ENCODE measurements at places on chromosomes 5 and 9. TPM values are rescaled to one million over a fixed set of nuclear protein-coding genes. Genes with fewer than 3 reads are reported as not detected.

DNA sequence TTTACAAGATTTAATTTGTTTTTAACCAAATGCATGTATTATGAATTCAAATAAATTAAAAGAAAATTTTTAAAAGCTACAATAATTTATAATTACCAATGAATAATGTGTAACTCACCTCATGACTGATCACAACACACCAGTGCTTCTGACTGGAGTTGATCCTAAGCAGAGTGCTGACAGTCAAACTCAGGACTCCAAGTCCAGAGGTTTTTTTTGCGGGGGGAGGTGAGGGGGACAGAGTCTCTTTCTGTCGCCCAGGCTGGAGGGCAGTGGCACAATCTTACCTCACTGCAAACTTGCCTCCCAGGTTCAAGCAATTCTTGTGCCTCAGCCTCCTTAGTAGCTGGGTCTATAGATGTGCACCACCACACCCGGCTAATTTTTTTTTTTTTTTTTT is 71.0 kb upstream of the MELK start:
- no peaks in the 10 kb centered on the region for H3K27me3 ChIP-seq
- DNase-seq, result no peak
- H3K27ac ChIP-seq, result no peak overlapping the region
- H3K4me3 ChIP-seq, result no peak overlapping the region
- no peaks in the 10 kb centered on the region for H3K4me1 ChIP-seq

CHSY3 gene
- 18.1 TPM for polyA plus RNA-seq

UNC5A gene
- 1.1 TPM for polyA plus RNA-seq

GRCh38 chr5:115072266-115073064 is 97.2 kb downstream of the TRIM36 start:
- no peak overlapping the region for H3K27ac ChIP-seq
- DNase-seq, result no peak
- H3K27me3 ChIP-seq, result no peaks in the 10 kb centered on the region
- H3K4me3 ChIP-seq, result no peak overlapping the region

GRCh38 chr5:142012186-142012785 is 541 bp downstream of the GNPDA1 start:
- peak overlapping the region; percentile 81 for H3K27ac ChIP-seq
- DNase-seq, result peak; percentile 48
- no peaks in the 10 kb centered on the region for H3K27me3 ChIP-seq
- peak overlapping the region; percentile 73 for H3K4me3 ChIP-seq

LAMC3 gene
- polyA plus RNA-seq, result 43.4 TPM

DNA sequence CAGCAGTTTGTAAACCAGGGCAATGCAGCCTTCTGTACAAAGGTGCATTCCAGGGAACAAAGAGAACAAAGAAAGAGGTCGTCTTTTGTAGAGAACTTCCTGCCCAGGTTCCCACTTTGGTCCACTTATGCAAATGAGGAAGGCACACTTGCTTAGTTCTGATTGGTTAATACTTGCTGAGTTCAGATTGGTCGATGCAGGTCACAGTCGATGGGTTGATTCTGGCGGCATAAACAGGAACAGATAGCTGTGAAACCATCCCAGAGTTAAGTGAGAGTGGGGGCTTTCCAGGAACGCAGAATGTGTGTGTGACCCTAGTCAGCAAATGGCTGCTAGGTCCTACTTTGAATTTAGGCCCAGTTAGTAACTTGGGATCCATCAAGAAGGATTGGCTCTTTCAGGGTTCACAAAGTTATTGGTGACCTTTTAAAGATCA is 1.8 kb upstream of the ADAMTS13 start:
- peaks cover 13% of the 10 kb centered on the region for H3K4me1 ChIP-seq
- DNase-seq, result no peak
- H3K27me3 ChIP-seq, result no peaks in the 10 kb centered on the region
- H3K27ac ChIP-seq, result no peak overlapping the region
- no peak overlapping the region for H3K4me3 ChIP-seq

PCDHB13 gene
- 1.1 TPM for polyA plus RNA-seq

DNA sequence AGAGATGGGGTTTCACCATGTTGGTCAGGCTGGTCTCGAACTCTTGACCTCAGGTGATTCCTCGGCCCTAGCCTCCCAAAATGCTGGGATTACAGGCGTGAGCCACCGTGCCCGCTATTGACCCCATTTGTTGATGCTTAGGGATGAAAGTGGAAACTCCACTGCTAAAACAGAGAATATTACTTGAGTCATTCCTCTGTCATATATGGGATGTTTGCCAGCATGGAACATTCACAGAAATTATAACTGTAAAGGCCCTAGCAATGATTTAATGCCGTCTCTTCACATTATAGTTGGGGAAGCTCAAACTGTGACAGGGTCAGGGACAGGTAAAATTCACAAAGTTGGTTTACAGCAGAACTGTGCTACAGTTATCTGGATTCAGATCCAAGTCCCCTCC is 94.5 kb downstream of the TMC1 start:
- H3K4me3 ChIP-seq, result no peak overlapping the region
- no peaks in the 10 kb centered on the region for H3K4me1 ChIP-seq
- H3K27me3 ChIP-seq, result no peaks in the 10 kb centered on the region

LCN2 gene
- polyA plus RNA-seq, result 12.8 TPM

DNA sequence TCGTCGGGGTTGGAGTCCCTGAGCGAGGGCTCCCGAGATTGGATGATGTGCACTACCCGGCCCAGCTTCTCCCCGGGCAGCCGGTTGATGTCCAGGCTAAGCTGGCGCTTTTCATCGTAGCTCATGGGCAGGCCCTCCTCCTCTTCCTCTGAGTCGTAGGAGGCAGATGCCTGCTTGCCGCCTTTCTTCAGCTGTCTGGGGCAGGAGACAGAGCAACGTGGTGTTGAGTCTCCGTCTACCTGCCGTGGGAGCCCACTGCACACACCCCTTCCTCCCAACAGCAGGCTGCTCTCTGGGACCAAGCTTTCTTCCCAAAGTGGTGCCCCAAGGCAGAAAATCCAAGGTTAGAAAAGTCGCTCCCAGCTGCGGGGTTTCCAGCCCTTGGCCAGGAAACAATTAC is 10.8 kb downstream of the BRD3OS start:
- no peaks in the 10 kb centered on the region for H3K36me3 ChIP-seq
- no peaks in the 10 kb centered on the region for H3K4me1 ChIP-seq
- DNase-seq, result no peak
- no peaks in the 10 kb centered on the region for H3K27me3 ChIP-seq
- H3K4me3 ChIP-seq, result no peak overlapping the region

GRCh38 chr5:80865551-80865950 is 94.6 kb upstream of the RASGRF2 start:
- H3K27ac ChIP-seq, result no peak overlapping the region
- DNase-seq, result no peak
- H3K36me3 ChIP-seq, result no peaks in the 10 kb centered on the region
- no peak overlapping the region for H3K4me3 ChIP-seq
- no peaks in the 10 kb centered on the region for H3K27me3 ChIP-seq

DNA sequence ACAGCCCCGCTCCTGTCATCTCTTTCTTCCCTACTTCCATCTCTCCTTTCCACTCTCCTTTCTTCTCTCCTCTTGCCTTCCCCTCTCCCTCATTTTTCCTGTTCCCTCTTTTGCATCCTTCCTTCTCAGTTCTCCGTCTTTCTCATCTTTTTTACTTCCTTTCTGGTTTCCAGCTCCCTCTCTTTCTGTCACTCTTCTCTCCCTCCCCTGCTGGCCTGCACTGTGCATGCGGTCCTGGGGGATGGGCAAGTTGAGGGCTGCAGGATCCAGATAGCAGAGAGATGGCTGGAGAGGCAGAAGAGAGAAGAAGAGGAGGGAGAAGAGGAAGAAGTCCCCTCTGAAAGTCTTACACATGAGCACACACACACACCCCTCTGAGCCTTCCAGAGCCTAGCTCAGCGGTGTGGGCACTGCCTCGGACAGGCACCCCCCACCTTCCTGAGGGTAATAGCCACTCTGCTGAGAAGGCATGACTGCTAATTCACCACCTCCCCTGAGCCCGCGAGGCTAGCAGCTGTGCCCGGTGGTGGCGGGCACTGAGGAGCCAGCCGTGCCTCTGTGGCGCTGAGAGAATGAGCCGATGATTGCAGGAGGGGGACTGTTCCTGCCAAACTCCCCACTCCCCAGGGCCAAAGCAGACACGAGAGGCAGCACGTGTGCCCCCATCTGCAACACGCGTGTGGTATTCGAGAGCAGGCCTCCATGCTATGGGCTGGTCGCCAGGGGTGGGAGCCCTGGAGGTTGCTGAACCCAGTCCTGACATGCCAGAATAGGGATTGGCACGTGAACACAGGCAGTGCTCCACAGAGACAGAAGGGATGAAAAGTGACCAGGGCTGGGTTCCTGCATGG is 3.7 kb upstream of the CAMK2A start:
- peaks cover 11% of the 10 kb centered on the region for H3K4me1 ChIP-seq
- H3K27me3 ChIP-seq, result no peaks in the 10 kb centered on the region
- H3K4me3 ChIP-seq, result no peak overlapping the region
- no peak for DNase-seq

- H3K4me3 ChIP-seq, result no peak overlapping the region
- no peaks in the 10 kb centered on the region for H3K4me1 ChIP-seq
- DNase-seq, result no peak
- H3K27me3 ChIP-seq, result no peaks in the 10 kb centered on the region
These were observed 91.7 kb upstream of the ADAMTSL1 start for GRCh38 chr9:18382243-18382642.

- DNase-seq, result peak; percentile 79
- H3K27me3 ChIP-seq, result no peaks in the 10 kb centered on the region
- peaks cover 15% of the 10 kb centered on the region for H3K4me1 ChIP-seq
- H3K27ac ChIP-seq, result peak within 1 kb of the TSS; percentile 96
These were observed at the start of gene ZNF462 for GRCh38 chr9:106862821-106863720. Gene ZNF462 (plus strand): TSS chr9:106863166. CDS start chr9:106923384, 60,218 bp downstream.

- no peaks in the 10 kb centered on the region for H3K36me3 ChIP-seq
- no peak overlapping the region for H3K4me3 ChIP-seq
- no peaks in the 10 kb centered on the region for H3K4me1 ChIP-seq
- no peaks in the 10 kb centered on the region for H3K27me3 ChIP-seq
These were observed 160.5 kb downstream of the DOCK2 start for GRCh38 chr5:169797577-169797976.

DNA sequence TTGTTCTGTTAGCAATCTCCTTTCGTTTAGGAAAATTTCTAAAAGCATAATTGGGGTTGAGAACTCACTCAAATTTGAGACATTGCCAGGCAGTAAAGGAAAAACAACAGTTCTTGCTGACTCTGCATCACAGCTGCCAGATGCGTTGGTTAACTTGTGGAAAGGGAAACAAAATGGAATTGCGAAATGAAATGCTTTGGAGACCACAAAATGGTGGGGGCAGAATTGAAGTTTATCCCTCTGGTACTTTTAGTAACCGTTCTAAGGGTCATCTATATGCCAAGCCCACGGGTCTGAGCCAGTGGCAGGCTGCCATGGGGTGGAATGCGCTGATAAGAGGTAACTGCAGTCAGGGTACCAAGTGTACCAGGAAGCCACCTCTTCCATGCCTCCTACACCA is 28.6 kb upstream of the SELENOP start:
- H3K27ac ChIP-seq, result peak overlapping the region; percentile 77
- DNase-seq, result peak; percentile 66
- no peaks in the 10 kb centered on the region for H3K36me3 ChIP-seq
- H3K4me1 ChIP-seq, result peaks cover 28% of the 10 kb centered on the region

ZDHHC11 gene
- polyA plus RNA-seq, result 8.5 TPM

- H3K36me3 ChIP-seq, result no peaks in the 10 kb centered on the region
- no peak overlapping the region for H3K4me3 ChIP-seq
- no peaks in the 10 kb centered on the region for H3K4me1 ChIP-seq
- H3K27me3 ChIP-seq, result no peaks in the 10 kb centered on the region
- no peak for DNase-seq
These were observed 43.3 kb upstream of the SLCO6A1 start for GRCh38 chr5:102542057-102542456.

ACTL7B gene
- not detected for polyA plus RNA-seq

DNA sequence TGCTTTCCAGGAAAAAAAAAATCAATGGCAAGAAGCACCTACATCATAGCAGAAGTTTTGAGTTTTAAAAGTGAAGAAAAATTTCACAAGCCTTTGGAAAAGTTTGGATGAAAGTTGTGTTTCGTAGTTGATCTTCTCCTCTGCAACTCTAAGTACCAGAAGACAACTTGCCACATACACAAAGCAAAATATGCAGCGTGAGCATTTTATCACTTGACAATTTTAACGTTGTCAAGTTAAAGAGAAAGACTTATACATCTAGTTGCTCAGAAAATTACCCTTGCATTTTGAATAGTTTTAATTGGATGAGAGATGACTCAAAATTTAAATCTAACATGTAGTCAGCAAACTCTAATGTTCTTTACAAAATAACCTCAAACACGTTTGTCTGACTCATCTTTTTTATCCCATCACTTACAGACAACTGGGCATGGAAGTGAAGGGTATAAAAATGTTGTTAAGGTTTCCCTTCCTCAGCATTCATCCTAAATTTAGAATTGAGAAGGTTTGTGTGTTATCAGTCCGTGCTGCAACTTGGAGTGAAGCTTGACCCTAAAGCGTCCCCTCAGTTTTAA is 213.4 kb downstream of the MARCHF11 start:
- no peaks in the 10 kb centered on the region for H3K36me3 ChIP-seq
- H3K4me1 ChIP-seq, result peaks cover 4% of the 10 kb centered on the region
- no peak overlapping the region for H3K4me3 ChIP-seq
- H3K27ac ChIP-seq, result no peak overlapping the region
- no peak for DNase-seq
- H3K27me3 ChIP-seq, result no peaks in the 10 kb centered on the region

DNA sequence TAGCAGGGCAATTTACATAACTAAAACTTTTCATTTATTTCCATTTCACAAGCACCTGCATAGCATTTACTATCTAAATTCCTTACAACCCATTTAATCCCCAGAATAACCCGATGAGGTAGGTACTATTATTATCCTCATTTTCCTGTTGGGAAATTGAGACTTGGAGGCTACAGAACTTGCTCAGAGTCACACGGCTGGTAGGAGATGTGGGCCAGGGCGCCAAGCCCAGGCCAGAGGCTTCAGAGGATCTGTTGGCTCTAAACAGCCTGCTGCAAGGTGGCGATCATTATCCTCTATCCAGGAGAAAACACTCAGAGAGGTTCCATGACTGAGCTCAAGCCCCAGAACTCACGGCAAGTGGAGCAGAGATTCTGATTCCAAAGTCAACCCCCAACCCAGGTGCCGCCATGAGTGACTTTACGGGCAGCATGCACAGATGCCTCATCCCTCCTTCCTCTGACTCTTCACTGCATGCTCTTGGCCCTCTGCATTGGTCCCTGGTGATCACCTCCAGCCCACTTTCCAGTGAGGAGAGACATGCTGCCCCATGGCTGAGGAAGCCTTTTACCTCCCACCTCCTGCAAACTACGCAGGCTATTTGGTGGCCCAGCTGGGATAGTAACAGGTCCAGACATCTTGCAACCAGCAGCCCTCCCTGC is 168.4 kb upstream of the FSTL4 start:
- no peak overlapping the region for H3K4me3 ChIP-seq
- H3K27me3 ChIP-seq, result no peaks in the 10 kb centered on the region
- H3K27ac ChIP-seq, result no peak overlapping the region
- no peak for DNase-seq

DNA sequence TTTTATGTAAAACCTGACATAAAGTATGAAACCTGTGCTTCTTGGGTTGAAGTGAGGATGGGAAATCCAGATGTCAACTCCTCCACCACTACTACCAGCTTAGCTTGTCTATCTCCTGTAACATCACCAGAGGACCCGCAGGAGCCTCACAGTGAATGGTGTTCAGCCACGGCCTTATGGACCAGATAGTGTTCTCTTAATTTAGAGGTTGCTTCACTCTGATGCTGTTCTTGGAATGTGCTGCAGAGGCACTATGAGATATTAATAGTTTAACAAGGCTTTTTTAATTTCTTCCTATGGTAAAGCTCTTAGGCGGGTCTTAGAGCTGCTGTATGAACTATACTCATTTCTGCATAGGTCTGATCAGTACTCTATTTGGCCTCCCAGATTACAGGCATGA is 27.9 kb downstream of the NFX1 start:
- no peak for DNase-seq
- H3K27me3 ChIP-seq, result no peaks in the 10 kb centered on the region
- no peak overlapping the region for H3K4me3 ChIP-seq
- peaks cover 8% of the 10 kb centered on the region for H3K36me3 ChIP-seq

- no peaks in the 10 kb centered on the region for H3K36me3 ChIP-seq
- no peak for DNase-seq
- no peaks in the 10 kb centered on the region for H3K27me3 ChIP-seq
- H3K4me3 ChIP-seq, result no peak overlapping the region
- H3K27ac ChIP-seq, result no peak overlapping the region
These were observed 2344.7 kb upstream of the ACO1 start for GRCh38 chr9:30039712-30040111.

Data from hepatocyte (in vitro differentiated cells).